ENCODE measurements at places on chromosomes 13 and 19.

DNA sequence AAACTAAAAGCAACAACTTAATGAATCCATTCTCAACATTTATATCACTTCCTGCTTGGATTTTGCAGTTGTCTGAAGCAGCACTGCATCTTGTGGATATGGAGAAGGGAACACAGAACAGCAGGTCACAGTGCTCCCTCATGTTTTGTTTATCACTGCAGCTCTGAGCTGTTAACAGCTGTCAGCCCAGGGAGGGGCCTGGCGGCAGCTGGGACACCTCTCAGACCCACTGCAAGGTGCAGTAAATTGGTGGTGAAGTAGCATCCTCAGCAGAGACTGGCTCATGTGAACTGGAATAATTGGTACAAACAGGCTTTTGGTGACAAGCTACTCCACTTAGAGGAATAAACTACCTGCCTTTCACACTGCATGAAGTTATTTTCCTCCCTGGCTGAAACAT, 170.4 kb downstream of the LIG4 start:
- no peak for DNase-seq

- no peak for DNase-seq
Measured at GRCh38 chr13:19795956-19796355, 13.2 kb upstream of the PSPC1 start.

DNA sequence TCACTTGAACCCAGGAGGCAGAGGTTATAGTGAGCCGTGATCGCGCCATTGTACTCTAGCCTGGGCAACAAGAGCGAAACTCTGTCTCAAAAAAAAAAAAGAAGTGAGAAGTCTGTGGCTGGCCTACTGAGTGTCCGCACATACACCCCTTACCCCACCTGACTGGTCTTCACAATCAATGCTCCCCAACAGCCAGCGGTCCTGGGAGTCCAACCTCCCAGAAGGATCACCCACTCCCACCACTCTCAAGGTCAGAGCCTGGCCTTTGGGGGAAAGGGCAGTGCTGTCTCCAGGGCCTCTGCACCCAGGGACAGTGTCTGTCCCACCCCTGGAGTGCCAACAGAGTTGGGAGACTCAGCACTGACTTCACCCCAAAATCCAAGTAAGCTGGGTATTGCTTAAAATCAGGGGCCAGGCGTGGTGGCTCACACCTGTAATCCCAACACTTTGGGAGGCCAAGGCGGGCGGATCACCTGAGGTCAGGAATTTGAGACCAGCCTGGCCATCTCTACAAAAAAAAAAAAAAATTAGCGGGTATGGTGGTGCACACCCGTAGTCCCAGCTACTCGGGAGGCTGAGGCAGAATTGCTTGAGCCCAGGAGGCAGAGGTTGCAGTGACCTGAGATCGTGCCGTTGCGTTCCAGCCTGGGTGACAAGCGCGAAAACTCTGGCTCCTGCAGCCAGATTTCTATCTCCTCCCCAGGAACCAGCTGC, 2.3 kb upstream of the CD320 start:
- peak; percentile 25 for DNase-seq

- DNase-seq: no peak
Measured at GRCh38 chr13:43354153-43354945, 331.0 kb downstream of the DNAJC15 start.

GRCh38 chr13:114124921-114125320, 7.5 kb downstream of the RASA3 start:
- no peak for DNase-seq

GRCh38 chr13:28056970-28057712, 43.2 kb downstream of the FLT3 start:
- no peak for DNase-seq

GRCh38 chr13:113879017-113879416, 15.1 kb upstream of the GAS6 start:
- DNase-seq: no peak

GRCh38 chr13:112842343-112842856, 126.6 kb upstream of the MCF2L start:
- no peak for DNase-seq

DNA sequence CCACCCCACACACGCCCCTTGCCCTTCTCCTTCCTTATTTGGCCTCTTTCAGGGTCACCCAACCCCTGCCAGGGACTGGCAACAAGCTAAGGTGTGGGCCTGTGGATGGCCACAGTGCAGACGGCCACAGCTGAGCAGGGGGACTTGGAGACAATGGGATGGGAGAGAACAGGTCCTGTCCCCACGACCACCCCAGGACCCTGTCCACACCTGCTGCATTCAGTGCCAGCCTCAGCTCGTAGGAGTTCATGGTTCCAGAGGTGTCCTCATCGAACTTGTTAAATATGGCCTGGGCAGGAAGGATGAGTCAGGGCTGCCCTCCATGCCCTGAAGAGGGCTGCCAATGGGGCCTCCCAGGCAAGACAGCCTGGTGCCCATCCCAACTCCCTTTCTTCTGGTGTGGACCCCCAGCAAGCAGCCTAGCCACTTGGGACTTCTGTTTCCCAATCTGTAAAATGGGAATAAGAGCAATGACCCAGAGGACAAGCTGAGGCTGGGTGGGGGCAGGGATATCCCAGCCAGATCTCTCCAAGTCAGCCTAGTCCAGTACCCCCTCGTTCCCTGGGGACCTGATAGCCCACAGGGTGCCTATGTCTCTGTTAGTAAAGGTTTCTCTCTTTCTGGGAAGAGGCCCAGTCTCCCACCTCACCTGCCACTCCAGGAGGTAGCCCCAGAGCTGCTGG, 10.6 kb downstream of the CAPN12 start:
- DNase-seq: no peak

- DNase-seq: no peak
Measured at GRCh38 chr13:113934576-113934975, 39.3 kb downstream of the C13orf46 start.

- no peak for DNase-seq
Measured at GRCh38 chr19:44626048-44626624, 12.8 kb downstream of the IGSF23 start.

DNA sequence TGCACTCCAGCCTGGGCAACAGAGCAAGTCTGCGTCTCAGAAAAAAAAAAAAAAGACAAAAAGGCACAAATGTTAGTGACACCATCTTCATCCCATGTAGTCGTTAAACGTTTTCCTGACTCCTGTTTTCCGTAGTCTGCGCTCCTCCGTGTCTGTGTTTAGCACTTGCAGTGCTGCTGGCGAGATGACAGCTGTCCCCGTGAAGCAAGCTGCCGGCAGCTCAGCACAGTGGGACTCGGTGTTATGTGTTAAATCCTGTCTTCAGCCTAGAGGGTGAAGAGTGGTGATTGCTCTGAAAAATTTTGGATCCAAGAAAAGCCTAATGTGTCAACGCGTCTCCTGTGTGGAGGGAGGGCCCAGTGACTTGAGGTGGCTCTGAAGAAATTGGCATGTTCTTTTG, 18.4 kb downstream of the UBXN6 start:
- no peak for DNase-seq

DNA sequence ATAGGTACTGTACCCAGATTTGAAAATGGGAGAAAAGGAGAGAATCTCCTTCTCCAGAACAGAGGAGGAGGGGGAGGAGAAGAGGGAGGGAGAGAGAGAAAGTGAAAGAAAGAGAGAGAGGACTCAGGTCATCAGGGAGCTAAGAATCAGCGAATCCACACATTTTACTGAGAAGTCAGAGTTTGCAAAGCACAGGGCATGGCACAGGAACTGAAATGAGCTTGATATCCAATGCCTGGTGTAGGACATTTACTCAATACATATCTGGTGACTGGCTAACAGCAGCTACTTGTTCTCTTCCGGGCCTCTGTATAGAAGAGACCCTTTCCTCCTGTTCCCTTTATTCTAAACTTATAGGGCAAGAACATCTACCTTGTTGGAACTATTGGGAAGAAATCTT, 375.1 kb downstream of the KLF5 start:
- no peak for DNase-seq

DNA sequence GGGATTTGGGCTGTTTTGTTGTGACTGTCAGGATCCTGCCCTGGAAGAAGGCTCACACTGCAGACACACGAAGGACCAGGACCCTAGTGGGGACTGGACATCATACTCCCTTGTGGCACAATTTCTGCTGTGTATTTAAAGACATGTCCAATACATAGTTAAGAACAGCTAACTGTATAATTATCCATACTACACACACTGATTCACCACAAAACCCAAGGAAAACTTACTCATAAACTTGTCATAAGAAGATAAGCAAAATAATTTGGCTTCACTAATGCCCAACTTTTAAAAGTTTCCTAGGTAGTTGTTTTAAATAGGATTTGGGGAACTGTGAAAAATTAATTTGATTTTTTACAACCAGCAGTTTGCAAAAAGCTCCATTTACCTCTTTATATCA, 46.1 kb downstream of the LATS2 start:
- no peak for DNase-seq

DNA sequence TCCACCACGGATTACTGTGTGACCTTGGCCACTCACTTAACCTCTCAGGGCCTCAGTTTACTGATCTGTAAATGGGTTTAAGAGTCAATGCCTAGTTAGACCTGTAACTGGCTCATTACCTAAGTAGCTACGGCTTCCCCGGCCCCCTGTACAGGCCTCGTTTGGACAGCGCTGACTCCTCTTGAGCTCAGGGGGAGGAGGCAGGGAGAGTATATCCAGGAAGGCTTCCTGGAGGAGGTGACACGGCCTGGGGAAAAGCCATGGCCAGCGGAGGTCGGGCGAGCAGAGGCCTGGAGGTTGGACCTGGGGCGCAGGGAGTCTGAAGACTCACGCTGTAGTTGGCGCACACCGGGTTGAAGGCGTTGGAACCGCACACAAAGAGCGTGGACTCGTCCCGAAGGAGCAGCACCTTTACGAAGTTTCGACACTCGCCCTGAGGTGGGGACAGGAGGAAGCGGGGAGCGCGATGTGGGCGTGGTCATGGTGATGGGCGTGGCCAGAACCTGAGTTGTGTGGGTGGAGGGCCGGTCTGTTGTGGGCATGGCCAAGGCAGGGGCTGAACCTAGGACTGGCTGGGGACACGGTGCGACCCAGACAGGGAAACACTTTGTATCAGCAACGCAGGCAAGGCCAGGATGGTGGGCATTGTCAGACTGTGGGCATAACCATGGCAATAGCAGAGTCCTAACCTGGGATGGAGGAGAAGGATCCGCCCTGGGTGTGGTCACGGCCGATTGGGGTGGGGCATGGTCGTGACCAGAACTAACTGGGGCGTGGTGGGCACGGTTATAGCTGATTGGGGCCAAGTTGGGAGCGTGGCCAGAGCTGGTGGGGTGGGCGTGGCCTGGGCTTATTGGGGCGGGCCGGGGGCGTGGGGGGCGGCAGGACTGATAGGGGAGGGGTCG, 3.6 kb downstream of the SEMA6B start:
- no peak for DNase-seq

DNA sequence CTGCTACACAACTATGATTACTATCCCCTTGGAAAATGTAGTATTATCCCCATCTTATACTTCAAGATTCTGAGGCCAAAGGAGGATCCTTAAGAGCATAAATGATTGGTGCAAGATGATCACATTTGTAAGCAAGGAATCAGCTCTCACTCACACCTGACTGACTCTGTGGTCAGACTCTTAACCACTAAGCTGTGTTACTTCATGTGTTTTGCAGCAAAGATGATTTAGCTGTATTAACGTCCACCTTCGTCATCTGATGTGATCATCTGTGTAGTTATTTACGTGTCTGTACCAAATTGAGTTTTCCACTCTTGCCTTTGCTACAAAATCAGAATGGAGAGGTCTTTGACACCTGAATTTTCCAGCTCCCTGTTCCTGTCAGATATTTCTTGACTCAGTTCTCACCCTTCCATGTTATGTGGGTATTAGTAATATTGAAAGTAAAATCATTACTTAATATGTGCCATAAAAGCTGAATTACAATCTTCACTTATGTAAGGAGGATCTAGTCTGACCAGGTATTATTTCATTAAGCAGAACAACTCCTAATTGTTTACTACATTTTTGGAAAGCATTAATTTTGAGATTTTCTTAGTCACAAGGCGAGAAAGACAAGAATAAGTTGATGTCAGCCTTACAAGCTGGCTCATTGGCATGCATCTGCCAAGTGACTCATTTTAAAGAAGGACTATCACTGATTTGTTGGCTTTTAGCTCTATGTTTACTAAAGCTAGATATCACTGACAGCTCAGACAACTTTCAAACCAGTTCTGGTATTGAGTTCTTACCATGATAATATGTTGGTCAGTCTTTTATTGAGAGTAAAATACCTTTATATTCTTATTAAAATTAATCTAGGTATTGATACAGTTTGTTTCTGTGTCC, 1279.8 kb upstream of the PCDH9 start:
- DNase-seq: no peak

GRCh38 chr13:77508959-77509620, 26.4 kb upstream of the SCEL start:
- no peak for DNase-seq

DNA sequence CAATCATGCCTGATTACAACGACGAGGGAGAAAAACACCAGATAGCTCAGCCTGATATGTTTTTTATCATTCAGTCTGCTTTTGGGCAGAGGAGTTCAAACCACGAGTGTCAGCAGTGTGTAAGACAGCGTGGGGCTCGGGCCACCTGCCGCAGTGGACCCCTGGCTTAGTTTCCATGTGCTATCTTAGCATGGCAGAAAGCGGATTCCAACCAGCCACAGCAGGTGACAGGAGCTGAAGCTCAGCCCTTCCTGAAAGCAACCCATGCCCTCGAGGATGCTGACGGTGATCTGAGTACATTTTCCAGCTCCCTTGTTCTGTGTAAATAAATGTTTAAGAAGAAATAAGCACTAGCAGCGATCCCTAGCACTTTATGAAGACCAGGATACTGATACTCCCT, 32.2 kb upstream of the MBNL2 start:
- DNase-seq: no peak

DNA sequence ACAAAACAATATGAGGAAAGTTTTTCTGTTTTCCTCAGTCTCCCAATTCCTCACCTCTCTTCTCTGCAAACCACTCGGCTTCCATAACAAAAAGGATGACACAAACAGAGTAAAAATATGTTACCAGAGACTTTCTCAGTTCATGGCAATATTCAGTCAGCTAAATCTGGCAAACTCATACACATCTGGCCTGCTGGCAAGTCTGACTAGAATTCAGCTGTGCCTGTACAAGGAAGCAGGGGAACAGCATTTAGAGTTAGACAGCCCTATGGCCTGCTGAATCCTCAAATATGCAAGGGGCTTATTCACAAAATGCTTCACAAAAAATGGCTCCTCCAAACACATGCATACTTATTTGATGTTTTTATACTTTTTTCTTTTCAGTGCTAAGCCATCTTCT, 227.8 kb downstream of the ENOX1 start:
- no peak for DNase-seq

DNA sequence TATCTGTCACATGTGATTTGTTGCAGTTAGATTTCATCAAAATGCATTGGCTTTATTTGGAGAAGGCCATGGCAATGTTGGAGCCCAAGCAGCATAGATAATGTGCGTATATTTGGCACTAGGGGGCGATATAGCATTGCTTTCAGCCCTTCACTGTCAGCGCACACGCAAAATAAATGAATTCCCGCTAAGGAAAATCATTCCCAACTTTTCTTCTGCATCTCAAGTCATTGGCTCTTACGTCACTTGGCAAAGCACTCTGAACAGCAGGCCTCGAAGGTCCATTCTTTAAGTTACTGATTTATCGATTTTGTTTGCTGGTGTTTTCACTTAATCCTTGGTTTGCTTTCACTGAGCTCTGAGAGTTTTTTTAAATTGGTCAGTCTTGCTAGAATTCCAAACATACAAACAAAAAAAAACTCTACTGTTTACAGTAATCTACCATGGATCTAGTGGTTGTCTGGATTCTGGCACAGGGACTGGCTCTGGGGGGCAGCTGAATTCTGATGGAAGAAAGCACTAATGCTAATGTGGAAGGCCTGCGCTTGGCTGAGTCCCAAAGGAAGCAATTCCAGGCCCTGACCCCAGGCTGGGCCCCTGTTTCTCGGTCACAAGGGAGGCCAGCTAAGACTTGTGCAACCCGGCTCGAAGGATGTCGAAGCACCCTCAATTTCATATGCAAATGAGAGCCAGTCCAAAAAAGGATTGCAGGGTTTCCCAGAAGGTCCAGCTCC, 97.7 kb upstream of the IPO5 start:
- peak; percentile 29 for DNase-seq

All from head of caudate nucleus (tissue), 42 donors.